CD4-positive, alpha-beta T cell treated with Interleukin-10 for 1 hour (primary cell): ENCODE measurements at places on chromosomes 2 and 18.

DNA sequence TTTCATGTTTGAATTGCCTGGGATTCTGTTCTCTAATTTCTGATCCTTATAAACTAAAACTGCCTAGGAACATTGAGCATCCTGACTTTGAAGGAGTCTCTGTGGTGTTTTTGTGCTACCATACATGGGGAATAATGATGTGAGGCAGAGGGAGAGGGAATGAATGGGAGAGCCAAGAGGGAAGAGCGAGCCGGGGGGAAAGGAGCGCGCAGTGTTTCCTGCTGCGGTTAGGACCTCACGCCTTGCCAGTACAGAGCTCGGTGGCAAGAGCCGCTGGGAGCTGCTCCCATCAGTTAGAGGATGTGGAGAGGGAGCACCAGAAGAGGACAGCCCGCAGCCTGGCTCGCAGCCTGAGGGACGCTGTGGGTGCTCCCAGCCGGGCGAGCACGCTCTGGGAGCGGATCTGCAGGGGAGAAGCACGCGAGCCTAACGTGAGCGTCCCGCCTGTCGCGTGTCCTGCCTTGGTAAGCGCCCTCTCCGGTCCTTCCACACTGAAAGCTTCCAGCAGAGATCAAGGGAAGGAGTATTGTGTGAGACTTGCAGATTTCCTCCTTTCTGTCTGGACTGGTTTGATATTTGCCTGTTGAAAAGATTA, 114.7 kb downstream of the FAM210A start:
- DNase-seq: no peak

GRCh38 chr2:113698892-113699447, 57.5 kb downstream of the SLC35F5 start:
- no peak for DNase-seq

DNA sequence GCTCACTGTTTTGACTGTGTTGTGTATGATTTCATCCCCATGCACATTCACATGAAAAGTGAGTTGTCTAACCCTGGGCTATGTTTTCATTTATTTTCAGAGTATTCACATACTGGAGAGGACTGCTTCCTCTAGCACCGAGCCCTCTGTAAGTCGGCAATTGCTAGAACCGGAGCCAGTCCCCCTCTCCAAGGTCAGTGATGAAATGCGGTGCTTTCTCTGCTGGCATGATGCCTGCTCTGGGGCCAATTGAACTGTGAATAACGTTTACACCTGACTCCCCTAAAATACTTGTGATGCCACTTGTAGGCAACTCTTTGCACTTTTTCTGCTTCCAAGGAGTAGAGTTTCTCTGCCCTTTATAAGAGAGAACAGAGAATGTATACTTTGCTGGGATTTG, 126.9 kb downstream of the PRKRA start:
- no peak for DNase-seq

- no peak for DNase-seq
Observed at GRCh38 chr2:202841090-202841867, 30.3 kb downstream of the ICA1L start.

GRCh38 chr18:35389095-35389618, 12.0 kb upstream of the ZNF396 start:
- no peak for DNase-seq

GRCh38 chr2:25250331-25251070, 82.1 kb upstream of the POMC start:
- DNase-seq: peak; percentile 12

- DNase-seq: no peak
Observed at GRCh38 chr2:232896111-232896510, 26.0 kb downstream of the SNORC start.

GRCh38 chr18:23906658-23907057, 107.9 kb upstream of the TTC39C start:
- DNase-seq: no peak

DNA sequence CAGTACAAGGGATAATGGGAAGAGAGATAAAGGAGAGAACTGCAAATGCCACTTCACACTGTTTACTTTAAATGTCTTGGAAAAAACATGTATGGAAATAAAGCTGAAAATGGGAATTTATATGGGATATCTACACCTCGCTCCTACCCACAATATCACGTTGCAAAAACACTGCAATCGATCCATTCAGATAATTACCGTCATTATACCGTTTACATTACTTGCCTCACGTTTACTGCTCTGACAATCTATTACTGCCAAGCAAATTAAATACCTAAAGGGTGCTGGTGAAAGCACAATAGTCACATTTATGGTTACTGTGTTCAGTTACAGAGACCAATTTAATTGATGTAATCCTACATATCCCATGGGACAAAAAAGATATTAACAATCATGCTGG, 214.7 kb upstream of the LYPD1 start:
- no peak for DNase-seq

DNA sequence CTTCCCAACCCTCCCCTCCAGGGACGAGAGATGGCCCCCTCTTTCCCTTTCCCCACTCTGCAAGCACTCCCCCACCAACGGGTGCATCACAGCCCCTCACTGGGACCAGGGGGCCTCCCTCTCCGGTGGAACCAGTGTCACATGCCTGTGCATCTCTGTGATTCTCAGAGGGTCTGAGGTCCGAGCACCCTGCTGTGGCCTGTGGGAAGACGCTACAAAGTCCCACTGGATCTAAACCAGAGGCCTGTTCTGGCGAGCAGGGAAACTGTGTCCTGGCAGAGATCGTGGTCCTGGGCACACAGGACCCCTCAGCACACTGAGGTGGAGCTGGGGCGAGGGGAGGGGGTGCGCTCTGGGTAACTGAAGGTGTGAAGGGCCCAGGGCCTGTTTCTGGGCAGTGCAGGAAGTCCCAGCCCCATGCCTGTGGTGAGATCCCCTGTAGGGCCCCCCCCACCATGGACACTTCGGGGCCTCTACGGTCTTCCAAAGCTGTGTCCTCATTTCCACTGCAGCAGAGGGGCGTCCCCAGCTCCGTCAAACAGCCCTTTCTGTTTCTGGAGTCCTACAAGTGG, 8.0 kb downstream of the SNORC start:
- DNase-seq: no peak

DNA sequence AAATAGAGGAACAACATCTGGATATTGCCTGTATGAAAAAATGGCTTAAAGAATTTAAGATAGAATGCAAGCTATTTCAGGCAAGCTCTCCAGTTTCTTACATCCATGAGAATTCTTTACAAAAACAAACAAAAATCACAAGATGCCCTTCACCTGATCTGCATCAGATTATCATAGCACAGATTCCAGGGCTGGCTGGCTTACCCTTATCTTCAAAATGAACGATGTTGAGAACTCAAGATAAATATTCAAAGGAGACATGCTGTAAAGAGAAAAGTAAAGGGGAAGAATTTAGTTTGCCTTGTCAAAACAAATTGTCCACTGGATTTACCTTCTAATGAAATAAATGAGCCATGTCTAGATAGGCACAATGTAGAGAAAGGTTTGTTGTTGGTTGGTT, 18.7 kb upstream of the SLC40A1 start:
- no peak for DNase-seq

- no peak for DNase-seq
Observed at GRCh38 chr2:172182624-172183023, 79.9 kb upstream of the DLX2 start.

- DNase-seq: no peak
Observed at GRCh38 chr2:28643911-28644334, 107.7 kb upstream of the PPP1CB start.

DNA sequence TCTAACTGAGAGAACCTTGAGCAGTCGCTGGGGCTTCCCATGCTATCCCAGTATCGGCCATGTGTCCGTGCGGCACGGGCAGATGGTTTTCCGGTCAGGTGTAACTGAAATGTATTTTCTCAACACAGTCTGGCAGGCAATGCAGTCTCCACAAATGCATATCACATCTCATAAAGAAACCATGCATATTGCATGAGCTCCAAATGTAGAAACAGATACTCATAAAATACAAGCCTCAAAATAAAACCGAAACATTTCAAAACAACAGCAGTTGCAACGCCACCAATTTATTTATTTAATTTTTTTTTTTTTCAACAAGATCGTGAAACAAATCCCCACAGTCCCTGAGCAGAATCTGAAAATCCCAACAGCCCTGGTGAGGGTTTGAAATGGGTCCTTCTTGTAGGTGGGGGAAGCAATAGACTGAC, 299.4 kb downstream of the LPIN1 start:
- DNase-seq: no peak

DNA sequence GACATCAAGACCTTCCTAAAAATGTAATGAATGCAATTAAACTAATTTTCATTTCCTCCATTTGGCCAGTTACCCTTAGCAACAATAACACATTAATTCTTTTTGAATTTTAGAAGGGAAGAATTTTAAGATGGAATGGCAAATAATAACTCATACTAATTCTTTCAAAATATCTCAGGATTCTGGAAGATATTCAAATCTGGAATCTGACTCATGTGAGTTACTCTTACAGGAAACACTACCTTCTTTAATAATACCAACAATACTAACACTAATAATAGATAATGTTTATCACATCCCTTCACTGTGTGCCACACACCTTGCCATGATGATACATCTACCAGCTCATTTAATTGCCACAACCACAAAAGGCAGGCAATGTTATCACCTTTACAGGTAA, 46.4 kb downstream of the ZNF521 start:
- DNase-seq: no peak

GRCh38 chr2:241066171-241066892, 35.8 kb downstream of the MTERF4 start:
- no peak for DNase-seq

DNA sequence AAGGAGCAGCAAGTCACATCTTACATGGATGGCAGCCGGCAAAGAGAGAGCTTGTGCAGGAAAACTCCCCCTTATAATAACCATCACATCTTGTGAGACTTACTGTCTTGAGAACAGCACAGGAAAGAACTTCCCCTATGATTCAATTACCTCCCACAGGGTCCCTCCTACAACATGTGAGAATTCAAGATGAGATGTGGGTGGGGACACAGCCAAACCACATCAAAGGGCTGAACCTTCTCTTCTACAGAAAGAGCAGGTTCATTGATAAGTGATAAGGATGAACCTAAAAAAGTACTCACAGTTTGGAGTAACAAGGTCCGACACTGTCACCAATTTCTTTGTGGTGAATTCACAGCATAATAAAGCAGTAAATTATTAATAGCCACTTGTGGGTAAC, 422.2 kb upstream of the FSIP2 start:
- DNase-seq: no peak

DNA sequence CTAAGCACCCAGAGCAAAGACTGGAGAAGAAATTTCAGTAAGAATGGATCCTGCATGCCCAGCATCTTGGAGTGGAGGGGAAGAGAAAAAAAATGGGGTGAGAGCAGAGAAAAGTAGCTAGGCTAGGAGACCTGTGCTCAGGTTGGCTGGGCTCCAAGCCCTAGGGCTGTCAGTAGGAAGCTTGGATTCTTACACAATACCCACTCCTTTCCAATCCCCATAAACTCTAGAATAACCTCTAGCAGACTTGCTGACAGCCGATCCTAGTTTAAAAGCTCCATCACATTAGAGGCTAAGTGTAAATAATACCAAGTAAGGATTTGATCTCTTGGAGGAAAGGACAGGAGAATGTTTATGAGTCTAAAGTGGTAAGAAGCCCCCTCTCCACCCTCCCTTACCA, 46.2 kb upstream of the NABP1 start:
- DNase-seq: no peak

GRCh38 chr18:31658670-31659575, 25.5 kb downstream of the B4GALT6 start:
- DNase-seq: no peak

- no peak for DNase-seq
Observed at GRCh38 chr18:49073437-49073836, 122.7 kb upstream of the SMAD7 start.

GRCh38 chr2:237909075-237909695, 49.8 kb downstream of the RAMP1 start:
- no peak for DNase-seq

GRCh38 chr2:86254576-86255538, 55.6 kb downstream of the MRPL35 start:
- DNase-seq: no peak

DNA sequence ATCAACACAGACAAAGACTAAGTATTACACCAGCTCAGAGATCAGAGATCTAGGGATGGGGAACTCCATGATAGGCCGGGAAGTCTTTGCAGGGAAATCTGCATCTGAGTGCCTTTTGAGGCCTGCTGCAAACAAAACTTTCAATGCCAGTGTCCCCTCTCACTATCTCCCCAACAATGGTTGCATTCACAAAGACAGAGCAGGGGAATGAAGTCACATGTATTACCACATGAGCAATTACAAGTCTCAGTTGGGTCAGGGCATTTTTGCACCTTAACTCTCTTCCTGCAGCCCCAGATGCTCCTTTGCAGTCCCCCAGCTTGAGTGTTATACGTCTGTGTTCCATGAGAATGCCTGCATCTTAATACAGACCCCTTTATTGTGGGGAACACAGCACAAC, 1.8 kb upstream of the RNF144A start:
- no peak for DNase-seq

DNA sequence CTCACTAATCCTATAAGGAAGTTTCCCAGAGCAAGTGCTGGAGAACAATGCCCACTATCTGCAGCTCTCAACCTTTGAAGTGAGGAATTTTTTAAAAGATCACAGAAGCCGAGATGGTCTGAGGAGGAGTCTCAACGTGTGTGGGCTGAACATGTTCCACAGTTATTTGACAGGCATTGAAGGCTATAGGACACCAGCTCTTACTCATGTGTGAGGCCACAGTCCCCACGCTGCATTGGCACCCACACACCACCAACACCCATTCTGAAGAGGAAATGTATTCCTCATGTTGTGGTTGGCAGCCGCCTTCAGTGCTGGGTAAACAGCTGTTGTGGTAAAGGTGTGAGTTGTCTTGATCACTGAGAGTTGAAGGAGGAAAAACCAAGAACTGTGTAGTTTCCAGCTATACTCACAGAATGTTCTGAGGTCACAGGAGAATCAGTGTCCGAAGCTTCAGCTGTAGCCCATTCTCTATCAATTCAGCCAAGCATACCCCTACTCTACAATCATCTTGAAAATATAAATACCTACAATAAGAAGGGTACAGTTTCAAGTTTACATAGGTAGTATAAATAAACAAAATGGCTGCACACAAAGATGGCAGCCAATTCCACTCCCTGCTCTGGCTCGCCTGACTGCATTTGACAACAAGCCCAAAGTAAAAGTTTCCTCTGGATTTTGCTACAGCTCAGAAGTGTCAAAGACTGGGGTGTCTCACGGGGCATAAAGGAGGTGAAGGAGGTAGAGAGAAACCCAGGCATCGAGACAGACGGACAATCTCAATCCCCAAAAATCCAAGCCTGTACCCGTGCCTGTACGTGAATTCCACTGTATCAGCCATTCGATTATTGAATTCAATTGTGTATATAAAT, 12.1 kb downstream of the CD226 start:
- DNase-seq: peak; percentile 86
